Brain microvascular endothelial cell (primary cell): ENCODE measurements at places on chromosomes 2 and 18.
A peak's percentile ranks its signal among the peaks of the same experiment; 100 is the strongest.

DNA sequence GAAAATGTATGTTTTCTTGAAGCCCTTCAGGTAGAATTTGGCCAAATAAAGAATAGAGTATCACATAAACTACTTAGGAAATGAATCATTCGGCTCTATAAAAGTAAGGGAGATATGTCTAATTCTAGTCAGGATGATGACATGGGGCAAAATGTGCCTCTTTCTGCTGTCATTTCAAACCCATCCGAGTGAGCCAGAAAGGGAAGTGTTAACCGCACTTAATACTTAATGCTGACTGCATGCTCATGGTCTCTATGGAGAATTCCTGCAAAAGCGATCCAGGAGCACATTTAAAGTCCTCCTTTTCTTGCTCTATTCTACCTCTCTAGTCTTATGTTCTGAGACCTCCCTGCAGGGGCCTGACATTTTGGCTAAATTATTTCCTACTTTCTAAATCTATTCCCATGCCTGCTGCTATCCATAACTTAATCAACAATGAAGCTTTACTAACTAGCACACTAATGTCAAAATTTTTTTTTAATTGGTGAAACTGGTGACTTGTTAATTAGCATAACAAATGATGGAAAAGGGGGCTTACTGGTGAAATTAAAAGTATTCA, 127.4 kb downstream of the CDC42EP3 start:
- no peak for DNase-seq

GRCh38 chr18:51382081-51382480, 184.6 kb upstream of the MEX3C start:
- DNase-seq = no peak

GRCh38 chr2:37894601-37895000, 30.5 kb upstream of the RMDN2 start:
- DNase-seq = no peak

GRCh38 chr2:70241340-70241739, 7.1 kb downstream of the TIA1 start:
- DNase-seq = no peak

DNA sequence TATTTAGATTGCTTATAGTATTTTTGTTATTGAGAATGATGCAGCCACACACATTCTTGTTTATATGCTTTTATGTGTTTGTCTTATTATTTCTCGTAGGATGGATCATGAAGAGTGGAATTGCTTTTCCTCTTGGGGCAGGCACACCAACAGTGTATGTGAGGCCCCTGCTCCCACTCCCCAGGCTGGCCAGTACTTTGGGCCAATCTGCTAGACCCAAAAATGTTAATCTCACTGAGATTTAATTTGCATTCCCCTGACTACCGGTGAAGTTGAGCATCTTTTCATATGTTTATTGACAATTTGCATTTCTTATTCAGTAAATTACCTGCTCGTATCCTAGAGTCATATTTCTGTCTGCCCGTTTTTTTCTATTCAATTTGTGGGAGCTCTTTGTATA, 4.7 kb upstream of the MYCN start:
- DNase-seq = no peak

GRCh38 chr2:146837857-146838256, 1007.0 kb upstream of the ACVR2A start:
- no peak for DNase-seq

DNA sequence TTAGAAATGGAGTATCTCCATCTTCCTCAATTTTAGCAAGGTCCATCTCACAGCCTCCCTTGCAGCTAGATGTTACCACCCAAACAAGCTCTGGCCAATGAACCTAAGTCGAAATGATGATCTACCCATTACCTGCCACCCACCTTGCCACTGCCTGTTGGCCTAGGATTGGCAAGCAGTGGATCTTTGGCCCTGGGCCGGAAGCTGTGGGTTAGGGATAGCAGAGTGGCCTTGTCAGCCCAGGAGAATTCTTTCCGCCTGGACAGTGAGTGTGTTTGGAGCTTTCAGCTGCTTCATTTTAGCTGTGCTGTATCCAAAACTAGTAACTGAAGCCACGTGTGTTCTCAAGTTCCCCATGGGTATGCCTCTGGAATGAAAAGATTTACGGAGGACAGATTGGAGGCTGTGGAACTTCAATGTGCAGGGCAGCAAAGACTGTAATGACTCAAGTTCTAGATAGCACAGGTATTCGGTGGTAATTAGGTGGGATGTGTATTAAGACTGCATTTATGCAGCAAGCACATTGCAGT, 7.7 kb upstream of the PARD6G start:
- no peak for DNase-seq

GRCh38 chr2:24083567-24084385, 858 bp downstream of the TP53I3 start:
- DNase-seq = peak; percentile 65

GRCh38 chr2:9646196-9647030, 15.6 kb upstream of the YWHAQ start:
- no peak for DNase-seq

- no peak for DNase-seq
Measured at GRCh38 chr18:21739604-21740537, 721 bp upstream of the MIB1 start.

GRCh38 chr2:211176514-211177141, 620.2 kb downstream of the CPS1 start:
- DNase-seq = no peak
